Activated CD8-positive, alpha-beta memory T cell treated with anti-CD3 and anti-CD28 coated beads for 4 hours (primary cell): ENCODE measurements at places on chromosomes 2 and 18.
A peak's percentile ranks its signal among the peaks of the same experiment; 100 is the strongest.

DNA sequence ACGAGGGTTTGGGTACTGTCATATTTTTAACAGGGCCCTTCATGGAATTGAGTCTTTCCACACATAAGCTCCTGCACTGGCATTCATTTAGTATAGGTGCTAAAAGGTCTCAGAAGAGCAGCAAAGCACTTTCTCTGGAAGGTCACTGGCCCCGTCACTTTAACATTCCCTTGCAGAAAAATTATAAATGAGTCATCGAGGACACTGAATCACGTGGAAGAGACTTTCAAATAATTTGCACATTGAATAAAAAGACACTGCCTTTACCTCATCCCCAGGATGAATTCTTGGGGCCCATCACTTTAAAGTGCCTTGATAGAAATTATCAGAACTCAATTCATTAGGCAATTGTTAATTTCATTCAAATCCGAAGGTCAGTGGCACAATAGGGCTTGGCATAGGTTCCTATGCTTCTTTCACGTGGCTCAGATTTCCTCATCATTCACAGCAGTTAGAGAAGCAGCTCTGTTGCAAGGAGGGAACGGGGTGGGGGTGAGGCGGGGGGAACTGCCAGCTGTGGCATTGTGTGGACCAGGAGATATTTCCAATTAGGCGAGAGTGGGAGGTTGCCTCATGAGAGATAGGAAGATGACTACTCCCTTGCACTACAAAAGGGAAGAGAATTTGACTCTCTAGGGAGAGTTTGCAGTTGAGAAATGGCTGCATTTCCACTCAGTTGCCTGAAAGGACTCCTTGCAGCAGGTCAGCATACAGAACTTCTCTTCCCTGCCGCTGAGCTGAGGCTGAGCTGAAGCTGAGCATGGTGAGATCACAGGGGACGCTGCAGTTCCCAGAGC lies 86.3 kb upstream of the NPAS2 start:
- no peak for DNase-seq

- no peak for DNase-seq
Measured at GRCh38 chr18:527146-527545, 26.6 kb upstream of the COLEC12 start.

GRCh38 chr2:70994009-70994698 lies 519 bp downstream of the TEX261 start:
- DNase-seq = no peak

- DNase-seq = peak; percentile 33
Measured at GRCh38 chr2:148021059-148021861, at the start of gene MBD5. Gene MBD5 (plus strand): TSS chr2:148021091.
